ENCODE measurements at places on chromosomes 12 and 14.
A peak's percentile ranks its signal among the peaks of the same experiment; 100 is the strongest.

DNA sequence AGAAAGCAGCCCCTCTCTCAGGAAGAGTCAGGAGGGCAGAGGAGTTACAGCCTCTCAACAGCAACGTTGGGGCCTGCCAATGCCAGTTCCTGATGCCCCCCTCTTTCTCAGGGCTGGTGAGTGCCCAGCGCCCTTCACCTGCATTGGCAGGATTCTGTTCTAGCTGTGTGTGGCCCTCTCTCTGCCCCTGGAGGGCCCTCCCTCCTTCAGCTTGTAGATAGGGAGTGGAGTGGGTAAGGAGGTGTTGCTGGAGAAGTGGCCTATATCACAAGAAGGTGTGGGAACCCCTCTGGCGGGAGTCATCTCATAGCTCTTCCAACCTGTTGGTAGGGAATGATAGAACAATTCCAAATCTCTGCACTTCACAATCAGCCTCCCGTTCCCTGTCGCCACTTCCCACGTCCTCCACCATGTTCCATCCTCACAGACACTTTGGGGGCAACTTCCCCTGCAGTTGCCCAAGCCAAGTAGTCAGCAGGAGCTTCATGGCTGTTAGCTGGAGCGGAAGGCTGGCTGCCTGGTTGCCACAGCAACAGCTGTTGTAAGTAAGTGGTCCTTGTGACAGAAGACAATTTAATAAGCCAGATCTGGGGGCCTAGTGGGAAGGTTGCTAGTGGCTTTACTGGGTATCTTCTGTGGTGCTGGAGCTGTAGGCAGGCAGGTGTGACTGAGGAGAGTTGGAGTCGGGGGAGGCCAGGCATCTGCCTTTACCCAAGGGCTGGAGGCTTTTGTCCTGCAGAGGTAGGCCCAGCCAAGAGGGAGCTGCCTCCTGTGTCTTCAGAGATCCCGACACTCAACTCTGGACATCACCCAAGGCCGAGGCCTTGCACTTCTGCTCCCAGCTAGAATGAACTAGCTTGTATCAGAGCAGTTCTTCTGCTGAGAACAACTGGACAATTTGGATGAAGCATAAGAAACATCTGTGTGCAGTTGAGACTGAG lies 38.4 kb downstream of the GALNT16 start:
- DNase-seq: no peak

GRCh38 chr14:105087963-105088811 lies 23.0 kb upstream of the GPR132 start:
- DNase-seq: no peak

DNA sequence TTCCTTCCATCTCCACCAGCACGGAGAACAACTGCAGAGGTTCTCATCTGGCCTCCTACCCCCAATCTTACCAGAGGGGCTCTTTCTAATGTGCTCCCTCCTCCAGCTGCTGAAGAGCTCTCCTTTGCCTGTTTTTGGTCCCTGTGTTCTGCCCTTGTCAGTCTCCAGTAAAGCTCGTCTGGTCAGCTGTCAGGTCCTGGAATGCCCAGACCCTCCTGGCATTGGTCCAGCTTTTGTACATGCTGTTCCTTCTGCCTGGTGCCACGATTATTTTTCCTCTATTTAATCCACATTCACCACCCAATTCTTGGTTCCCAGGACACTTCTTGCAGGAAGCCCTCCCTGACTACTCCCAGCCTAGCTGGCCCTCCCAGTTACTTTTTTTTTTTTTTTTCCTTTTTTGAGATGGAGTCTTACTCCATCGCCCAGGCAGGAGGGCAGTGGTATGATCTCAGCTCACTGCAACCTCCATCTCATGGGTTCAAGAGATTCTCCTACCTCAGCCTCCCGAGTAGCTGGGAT lies 6.5 kb downstream of the SLC8B1 start:
- DNase-seq: no peak

DNA sequence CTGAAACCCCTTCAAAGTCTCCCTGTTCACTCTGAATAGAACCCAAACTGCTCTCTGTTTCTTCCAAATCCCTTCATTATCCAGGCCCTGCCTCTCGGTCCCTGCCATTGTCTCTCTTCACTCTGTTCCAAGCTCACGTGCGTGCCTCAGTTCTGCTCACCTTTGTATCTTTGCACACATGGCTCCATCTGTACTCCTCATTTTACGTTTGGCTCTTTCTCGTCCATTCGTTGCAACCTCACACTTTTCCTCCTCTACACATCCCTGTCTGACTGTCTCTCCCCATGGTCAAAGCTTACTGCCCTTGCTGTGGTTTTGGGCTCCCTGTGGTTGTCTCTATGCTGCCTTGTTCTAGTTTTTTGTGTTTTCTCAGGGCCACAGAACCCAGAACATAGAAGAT lies 1054.5 kb downstream of the BCL11B start:
- DNase-seq: no peak

DNA sequence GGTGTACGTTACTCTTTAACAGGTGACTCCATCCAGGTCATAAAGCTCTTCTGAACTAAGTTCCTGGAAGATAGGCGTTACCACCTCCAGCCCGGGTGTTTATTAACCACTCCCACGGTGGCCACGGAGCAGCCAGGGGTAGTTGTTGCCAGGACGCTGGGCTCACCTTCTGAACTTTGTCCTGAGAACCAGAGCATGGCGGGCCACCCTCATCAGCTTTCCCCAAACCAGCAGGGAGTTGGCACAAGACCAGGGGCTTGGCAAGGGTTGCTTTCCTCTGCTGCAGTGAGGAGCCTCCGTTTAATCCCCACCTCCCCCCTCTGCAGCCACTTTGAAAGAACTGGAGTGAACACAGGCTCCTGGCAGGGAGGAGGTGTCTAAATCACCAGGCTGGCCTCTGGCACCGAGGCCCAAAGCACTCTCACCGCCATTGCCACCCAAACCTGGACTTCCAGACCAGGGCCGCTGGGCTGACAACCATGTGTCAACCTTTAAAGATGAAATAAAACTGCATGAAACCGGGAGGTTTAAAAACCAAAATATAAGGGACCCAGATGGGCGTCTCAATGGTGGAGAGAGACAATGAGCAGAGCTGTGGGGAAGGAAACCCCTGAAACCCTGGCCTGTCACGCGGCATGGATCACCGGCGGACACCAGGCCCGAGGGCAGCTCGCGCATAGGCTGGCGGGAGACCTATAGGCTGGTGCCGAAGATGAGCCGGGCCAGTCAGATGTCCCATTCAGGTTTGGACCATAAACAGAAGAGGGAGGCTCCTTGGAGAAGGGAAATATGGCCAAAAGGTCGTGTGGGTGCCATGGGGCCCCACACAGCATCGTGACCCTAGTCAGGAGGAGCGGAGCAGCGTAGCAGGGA lies 30.9 kb upstream of the TDRD9 start:
- DNase-seq: no peak

DNA sequence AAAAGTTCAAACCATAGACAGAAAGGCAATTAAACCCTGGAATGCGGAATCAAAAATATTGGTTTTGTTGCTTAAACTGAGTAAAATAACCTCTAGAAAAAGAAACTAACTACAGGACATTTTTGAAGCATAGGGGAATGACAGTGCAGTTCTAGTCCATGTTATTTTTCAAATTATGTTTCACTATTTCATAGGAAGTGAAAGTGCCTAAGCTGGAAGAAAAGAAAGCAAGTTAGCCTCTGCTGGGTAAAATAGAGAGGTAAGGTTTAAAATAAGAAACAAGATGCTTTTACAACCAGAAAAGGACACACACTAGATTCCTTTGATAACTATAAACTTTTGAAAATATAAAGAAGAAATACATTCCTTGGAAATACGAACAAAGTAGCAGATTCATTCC lies 1.1 kb downstream of the CLECL1 start:
- DNase-seq: no peak

DNA sequence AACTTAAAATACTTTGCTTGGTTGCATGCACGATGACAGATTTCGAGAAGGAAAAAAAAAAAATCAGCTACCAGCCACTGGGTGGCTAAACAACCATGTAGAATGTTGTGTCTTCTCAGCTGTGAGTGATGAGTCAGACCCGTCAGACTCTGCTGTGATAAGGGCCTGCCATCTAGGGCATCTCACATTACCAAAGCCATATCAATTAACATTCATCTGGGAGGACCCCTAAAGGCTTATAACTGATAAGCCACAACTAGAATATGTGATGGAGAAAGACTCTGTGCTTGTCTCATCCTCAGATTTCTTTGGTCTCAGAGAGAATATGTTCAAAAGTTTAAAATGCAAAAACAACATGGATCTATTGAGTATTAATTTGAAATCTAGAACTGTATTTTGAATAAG lies 111.5 kb downstream of the PAX9 start:
- peak; percentile 17 for DNase-seq

- DNase-seq: peak; percentile 29
These were observed 88.5 kb upstream of the ANO4 start for GRCh38 chr12:100706033-100706432.

GRCh38 chr14:105384041-105384557 lies 14.2 kb upstream of the TEX22 start:
- no peak for DNase-seq

GRCh38 chr12:114955414-114956014 lies 271.5 kb upstream of the TBX3 start:
- peak; percentile 13 for DNase-seq

GRCh38 chr14:54756656-54757392 lies 145.8 kb downstream of the GCH1 start:
- no peak for DNase-seq

- no peak for DNase-seq
These were observed 99.0 kb downstream of the LIN7A start for GRCh38 chr12:80838708-80839107.

- no peak for DNase-seq
These were observed 153.1 kb downstream of the BCAT1 start for GRCh38 chr12:24795699-24796347.

GRCh38 chr12:16618256-16618655 lies 12.3 kb upstream of the LMO3 start:
- DNase-seq: no peak

DNA sequence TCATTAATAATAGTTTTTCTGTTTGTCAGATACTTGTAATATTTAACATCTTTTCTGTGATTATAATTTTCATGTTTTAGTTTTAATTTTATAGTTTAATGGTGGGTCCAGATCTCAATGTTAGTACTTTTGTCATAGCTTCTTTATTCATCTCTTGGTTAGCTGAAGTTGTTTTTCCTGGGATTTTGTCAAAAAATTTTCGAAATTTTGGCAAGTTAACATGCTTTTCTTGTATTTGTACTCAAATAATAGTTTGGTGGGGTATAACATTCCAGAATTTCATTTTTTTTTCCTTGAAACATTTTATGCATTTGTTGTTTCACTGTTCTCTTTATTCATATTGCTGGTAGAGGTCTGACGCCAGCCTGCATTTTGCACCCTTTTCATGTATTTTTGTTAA lies 45.5 kb downstream of the KTN1 start:
- DNase-seq: peak; percentile 33

DNA sequence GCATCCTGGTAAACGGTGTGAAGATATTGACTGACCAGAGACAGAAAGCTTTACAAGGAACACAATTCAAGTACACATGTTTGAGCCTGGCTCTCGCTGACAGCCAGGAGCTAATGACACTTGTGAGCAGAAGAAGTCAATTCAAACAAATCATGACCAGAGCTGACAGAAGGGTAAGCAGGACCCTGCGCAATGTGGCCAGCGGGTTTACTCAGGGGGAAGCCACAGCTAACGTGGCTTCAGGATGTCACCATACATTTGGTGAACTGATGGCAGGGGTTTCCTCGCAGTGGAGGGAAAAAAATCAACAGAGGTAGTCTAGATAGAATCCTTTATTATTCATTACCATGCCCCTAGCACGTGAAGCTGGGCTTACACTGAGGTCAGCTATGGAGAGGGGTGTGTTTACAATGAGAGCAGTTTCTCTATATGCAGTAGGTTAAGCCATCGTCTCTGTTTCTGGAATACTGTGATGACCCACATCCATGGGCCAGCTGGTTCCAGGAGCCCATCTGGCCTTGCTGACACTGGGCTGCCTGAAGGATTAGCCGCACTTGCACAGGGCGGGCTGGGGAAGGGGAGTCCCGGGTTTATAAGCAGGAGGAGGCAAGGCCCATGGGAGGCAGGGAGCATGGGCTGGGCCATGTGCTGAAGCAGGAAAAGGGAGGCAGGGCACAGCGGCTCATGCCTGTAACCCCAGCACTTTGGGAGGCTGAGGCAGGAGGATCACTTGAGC lies 198.2 kb upstream of the PRMT8 start:
- no peak for DNase-seq

GRCh38 chr12:87425942-87426554 lies 603.2 kb downstream of the C12orf50 start:
- no peak for DNase-seq

DNA sequence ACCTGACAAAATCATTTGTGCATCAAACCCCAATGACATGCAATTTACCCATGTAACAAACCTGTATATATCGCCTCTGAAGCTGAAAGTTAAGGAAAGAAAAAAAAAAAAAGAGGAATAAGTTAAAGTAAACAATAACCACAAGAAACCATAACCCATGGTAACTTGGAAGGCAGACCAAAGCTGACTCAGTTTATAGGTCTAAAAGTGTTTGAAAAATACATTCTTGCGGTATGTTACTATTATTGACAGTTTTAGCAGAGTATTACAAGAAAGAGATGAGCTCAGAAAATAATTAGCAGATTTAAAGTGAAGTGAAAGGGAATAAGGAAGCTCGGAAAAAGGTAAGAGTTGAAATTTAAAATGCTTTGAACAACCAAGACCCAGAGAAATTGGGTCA lies 34.4 kb upstream of the MGAT4C start:
- no peak for DNase-seq

- no peak for DNase-seq
These were observed 266.3 kb downstream of the ZFP36L1 start for GRCh38 chr14:68526512-68527091.

DNA sequence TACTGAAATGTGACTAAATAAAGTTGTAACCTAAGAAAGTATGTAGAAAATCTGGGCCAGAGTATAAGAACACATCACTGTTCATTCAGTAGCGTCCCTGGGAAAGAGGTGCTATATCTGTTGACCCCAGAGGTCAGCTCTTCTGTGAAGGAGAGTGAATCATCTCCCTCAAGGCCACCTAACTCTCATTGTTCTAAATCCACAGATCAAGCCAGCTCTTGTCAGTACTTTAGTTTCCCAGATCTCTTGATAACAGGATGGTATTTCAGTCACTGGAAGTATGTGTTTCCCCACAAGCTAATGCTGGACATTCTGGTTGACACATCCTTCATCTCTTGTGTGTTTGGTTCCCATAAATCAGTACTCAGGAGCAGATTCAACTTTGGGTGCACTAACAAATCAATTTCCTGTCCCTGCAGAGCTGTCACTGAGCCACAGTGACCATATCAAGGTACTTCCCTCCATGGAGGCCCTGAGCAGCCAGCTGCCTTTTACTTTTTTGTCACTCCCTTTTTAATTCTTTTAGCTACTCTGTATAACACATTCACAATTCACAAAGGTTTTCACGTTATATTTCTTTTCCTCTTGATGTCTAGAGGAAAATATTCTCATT lies 7.8 kb downstream of the KRT1 start:
- DNase-seq: no peak

DNA sequence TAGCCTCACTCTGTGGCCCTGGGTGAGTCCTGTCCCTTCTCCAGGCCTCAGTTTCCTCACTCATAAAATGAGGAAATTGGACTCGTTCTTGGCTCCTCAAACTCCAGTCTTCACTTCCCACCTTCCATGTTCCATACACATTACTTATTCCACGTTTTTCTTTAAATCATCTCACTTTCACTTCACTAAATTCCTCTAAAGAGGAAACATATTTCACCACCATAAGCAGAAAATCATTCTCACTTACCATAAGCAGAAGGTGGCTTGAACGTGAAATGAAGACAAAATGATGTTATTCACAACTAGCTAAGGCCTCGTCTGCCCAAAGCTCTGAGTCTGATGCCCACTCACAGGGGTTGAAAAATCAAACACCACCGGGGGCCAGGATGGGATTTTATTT lies 278.3 kb downstream of the ADGRD1 start:
- no peak for DNase-seq

- peak; percentile 65 for DNase-seq
These were observed 120.4 kb upstream of the LRIG3 start for GRCh38 chr12:59040656-59041055.

- no peak for DNase-seq
These were observed 26.4 kb upstream of the FGF6 start for GRCh38 chr12:4472046-4472445.

All from stromal cell of bone marrow (primary cell).